ENCODE measurements at places on chromosomes 3 and 15.

DNA sequence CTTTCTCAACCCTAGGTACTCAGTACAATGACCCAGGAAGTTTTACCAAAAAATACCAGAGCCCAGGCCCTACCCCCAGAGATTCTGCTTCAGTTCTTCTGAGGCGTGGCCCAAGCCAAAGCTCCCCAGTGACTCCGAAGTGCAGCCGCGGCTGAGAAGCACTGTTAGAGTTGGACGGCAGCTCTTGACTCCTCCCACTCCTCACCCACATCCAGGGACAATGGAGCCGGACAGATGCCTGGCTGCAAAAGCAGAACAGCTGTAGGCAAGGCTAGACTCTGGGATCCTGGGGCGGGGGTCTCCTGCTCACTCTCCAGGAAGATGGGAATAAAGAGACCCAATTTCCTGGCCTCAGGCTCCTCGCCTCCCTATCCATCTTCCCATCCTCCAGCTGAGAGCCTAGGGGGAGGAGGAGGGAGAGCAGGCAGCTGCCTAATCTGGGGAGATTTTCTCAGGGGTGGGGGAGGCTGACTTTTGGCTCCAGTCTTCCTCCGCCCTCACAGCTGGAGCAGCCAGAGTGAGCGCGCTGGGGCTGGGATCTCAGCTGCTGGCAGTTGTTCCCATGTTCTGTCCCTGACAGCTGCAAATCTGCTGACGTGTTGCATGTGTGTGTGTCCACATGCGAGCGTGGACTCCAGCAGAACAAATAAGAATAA is 223.8 kb downstream of the OPA1 start:
- no peak for DNase-seq

GRCh38 chr3:171839270-171839669 is 3.9 kb upstream of the TMEM212 start:
- no peak for DNase-seq

DNA sequence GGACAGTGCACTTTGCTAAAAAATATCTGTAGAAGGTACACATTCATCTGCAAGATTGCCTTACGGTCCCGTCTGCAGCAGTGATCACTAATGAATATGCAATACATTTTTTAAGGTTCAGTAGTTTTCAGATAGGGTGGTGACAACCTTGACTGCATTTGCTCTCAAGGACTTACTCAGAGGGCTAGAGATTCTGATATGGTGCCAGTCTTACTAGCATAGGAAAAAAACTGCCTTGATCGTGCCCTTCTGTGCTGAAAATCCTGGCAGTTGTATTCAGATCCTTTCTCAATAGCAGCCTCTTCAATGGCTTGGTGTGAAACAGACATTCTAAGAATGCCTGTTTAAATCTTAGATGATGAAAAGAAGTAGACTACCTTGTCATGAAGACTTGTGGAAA is 411.9 kb upstream of the CCDC54 start:
- no peak for DNase-seq

- DNase-seq, result no peak
Measured at GRCh38 chr3:47661121-47661752, 82.6 kb upstream of the CSPG5 start.

- DNase-seq, result no peak
Measured at GRCh38 chr15:34708422-34708821, 46.4 kb downstream of the GJD2 start.

DNA sequence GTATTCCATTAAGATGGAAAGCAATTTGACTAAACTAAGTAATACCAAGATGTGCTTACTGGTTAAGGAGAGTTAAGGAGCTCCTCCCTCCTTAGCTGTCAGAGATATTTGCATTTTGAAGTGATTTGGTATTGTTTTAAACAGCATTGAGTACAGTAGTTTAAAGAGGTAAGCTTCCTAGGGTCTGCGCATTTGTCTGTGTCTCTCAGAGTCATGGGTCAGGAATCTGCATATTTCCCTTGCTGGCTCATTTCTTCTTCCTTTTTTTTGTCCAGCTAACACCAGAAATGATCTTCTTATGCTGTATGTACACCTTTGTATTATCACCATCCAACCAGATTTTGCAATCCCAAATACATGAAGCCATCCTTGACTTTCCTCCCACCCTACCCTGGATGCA is 163.0 kb upstream of the BFSP2 start:
- DNase-seq, result no peak

Measured in activated T-cell treated with anti-CD3 and anti-CD28 coated beads, Interleukin-2, amount 50 U/mL, for 1 hour (primary cell).